ENCODE measurements at places on chromosomes 6 and 20.
A peak's percentile ranks its signal among the peaks of the same experiment; 100 is the strongest.

DNA sequence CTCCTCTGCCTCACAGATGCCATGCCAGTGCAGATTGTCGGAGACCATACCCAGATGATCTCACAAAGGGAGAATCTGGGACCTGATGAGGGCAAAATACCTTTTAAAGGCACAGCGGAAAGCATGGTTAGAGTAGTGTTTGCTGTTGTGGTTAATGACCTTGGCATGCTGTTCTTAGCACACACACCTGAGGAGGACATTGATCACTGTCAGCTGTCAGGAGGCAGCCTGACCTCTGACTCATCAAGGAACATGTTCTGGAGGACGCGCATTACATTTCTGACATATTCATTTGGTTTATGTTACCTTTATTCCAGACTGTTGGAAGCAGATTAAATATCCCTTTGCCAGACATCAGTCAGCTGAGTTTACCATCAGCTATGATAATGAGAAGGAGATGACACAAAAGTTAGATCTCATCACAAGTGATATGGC lies 57.1 kb downstream of the GOPC start:
- no peak for DNase-seq

DNA sequence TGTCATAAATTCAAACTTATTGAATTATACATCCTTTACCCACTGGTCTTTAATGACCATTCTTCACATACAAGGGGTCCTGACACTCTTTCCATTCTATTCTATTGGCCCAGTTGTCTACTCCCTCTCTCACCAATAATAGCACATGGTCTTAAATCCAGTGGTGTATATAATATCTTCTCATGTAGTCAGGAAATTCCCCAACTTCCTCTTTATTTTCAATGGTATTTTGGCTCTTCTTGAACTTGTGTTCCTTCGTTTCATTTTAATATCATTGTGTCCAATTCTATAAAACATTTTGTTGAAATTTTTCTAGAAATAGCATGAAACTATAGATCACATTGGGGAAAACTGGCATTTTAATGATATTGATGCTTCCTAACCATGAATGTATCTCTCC lies 36.8 kb downstream of the PSMB9 start:
- no peak for DNase-seq

DNA sequence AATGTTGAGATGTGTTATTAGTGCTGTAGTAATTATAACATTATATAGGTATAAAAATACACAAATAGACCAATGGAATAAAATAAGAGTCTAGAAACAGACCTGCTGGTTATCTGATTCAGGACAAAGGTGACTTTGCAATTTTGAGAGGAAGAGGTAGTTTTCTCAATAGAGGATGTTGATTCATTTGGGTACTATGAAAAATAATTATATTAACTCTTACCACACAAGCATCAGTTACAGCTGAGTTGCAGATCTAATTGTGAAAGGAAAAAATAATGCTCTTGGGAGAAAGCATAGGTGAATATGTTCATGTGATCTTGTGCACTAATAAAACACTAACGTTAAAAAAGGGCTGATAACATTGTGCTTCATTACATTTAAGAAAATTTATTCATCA lies 103.0 kb downstream of the BCKDHB start:
- DNase-seq = no peak

DNA sequence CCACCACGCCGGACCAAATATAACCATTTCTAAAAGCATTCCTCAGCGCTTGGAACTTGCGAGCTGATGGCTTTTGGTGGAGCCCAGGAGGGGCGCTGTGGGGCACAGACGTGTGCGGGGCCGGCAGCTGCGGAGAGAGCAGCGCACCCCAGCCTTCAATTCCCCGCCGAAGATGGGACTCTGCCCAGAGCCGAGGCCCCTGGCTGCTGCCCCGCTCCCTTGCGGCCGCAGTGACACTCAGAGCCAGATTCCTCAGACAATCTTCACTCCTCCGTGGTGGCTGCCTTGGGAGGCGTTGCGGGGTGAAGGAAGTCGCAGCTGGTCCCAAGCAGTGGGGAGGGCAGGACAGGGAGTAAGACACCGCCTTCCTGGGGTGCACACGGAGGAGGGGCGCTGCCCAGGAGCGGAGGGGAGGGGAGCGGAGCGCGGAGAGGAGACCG lies 87.7 kb downstream of the TMEM242 start:
- DNase-seq = peak; percentile 65

DNA sequence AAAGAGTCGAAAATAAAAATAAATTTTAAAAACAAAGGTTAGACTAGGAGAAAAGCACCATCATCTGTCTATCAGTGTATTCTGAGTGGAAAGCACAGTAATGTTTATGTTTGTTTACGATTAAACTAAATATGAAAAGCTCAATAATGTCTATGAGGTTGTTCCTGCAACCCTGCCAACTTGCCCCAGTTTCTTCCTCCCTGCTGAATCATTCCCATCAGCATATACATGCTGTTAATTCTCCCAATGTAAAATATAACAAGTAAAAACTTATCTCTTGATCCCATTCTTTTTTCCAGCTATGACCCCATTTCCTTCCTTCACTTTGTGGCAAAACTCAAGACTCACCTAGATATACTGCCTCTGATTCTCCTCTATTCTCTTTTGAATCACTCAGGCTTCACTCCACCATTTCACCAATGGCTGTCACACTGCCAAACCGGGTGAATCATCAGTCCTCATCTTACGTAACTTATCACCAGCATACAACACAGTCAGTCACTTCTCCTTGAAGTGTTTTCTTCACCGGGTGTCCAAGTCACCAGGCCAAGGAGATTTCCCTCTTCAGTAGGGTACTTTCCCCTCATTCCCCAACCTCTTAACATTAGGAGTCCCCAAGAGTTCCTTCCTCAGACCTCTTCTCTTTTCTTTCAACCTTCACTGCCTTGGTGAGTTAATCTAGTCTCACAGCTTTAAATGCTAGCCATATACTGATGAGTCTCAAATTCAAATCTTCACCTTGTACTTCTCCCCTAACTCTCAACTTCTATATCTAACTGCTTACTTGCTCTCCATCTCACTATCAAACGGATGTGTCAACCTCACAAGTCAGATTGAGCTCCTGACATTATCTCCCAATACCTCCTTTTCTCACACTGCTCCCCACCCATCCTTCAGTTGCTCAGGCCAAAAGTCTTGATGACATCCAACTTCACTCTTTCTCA lies 6.2 kb downstream of the TMEM242 start:
- no peak for DNase-seq

GRCh38 chr20:57087705-57088104 lies 178.7 kb downstream of the BMP7 start:
- DNase-seq = no peak

DNA sequence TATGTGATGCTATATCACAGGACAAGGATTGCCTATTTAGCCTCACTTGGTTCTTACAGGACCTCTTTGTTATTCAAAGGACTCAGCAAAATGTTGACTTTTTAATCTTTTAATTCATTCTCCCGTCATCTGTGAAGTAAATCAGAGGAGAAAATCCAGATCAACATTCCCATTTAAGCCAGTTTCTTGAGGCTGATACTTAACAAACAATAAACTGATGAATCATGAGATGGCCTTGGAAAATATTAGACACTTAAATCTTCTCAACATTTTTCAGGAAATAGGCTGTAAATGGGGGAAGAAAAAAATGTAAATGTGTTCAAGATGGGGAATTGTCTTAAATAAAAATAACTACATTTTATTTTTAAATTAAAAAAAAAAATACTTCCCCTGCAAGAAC lies 55.9 kb upstream of the UBR2 start:
- peak; percentile 78 for DNase-seq

- no peak for DNase-seq
Measured at GRCh38 chr6:136254851-136255466, 4.8 kb upstream of the MTFR2 start.

DNA sequence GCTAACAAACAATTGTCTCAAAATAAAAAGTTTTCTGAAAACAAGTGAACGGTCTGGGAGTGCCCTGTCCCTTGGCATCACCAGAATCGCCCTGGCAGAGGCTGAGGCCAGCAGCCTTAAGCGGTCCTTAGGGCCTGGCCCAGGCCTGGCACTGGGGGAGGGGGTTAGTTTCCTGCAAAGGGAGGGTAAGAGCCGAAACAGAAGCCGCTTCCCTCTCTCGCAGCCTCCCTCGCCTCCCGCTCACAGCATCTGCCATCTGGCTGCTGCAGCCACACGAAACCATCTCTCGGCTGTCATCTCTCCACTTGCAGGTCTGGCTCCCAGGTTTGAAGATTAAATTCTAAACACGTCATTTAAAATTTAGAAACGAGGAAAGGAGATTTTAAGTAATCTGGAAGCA lies 31.5 kb downstream of the PMEPA1 start:
- no peak for DNase-seq

DNA sequence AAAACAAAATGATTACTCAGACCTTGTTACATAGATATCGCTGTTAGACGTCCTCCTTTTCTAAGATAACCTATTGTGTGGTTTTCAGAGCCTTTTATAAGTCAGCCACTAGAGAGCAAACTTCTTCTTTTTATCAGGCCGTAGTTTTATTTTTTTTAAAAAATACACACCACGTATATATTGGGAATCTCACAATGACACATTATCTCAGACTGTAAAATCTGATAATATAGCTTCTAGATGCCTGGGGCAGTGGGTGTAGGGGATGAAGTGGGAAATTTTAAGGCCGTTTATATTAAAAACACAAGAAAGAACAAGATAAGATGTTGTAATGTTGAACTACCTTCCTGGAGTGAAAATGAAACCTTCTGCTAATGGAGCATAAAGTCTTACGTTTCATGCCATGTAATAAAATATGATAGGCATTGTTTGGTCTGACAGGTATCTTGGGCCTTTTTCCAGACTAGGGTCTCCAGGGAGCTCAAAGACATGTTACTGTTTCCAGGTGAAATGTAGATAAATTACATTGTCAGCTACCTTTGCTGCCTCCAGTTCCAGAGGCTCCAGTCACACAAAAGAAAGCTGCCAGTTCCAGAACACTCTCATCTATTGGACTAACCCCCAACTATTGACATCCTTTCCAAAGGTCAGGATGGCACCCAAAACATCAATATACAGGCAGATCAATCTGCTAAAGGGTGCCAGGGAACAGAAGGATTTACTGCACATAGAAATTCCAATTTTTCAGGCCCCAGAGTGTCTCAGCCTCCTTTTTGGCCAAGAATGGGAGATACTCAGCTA lies 130.2 kb upstream of the AKIRIN2 start:
- peak; percentile 56 for DNase-seq

DNA sequence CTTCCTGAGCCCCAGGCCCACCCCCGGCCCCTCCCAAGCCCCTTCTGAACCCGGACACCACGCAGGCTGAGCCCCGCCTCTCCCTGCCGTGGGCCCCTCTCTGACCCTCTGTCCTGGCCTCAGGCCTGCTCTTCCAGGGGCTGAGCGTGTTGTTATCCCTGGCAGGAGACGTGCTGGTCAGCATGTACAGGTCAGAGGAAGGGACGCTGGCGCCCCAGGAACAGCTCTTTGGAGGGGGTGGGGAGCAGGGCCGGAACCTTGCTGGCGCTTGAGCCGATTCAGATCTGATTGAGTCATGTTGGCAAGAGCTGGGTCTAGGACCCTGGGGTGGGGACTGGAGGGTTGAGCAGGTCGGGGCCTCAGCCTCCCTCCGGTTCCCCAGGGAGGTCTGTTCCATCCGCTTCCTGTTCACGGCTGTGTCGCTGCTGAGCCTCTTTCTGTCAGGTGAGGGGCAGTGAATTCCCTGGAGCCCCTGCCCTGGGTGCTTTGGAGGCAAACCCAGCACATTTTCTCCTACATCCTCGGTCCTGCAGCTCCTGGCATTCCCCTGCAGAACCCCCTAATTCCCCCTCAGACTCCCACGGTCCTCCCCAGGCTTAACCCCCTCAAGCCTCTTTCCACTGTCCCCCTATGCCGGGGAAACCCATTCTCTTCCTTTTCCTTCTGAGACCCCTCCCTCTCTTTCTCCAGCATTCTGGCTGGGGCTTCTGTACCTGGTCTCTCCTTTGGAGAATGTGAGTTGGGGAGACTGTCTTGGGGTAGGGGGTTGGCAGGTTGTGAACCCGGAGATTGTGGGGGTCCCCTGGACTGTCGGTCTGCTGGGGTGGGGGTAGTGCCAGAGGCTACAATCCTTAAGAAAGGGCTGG lies 2.0 kb downstream of the SPAG4 start:
- peak; percentile 87 for DNase-seq

- no peak for DNase-seq
Measured at GRCh38 chr6:74551896-74552295, 654.0 kb downstream of the COL12A1 start.

DNA sequence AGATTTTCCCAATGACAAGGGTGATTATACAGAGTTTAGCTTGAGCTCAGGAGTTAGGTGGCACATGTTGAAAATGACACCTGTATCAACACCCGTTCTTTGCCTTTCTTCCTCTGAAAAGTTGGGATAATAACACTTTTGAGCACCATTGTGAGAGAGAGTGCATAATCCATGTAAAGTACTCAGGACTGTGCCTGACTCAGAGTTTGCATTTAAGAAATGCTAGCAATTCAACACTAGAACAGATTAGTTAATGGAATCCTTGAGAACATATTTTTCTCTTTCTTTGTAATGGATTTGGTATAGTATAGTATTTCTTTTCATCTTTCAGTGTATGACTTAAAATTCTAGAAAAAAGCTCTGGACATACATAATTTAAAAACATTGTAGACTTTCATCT lies 449.2 kb downstream of the GJA1 start:
- DNase-seq = no peak

- DNase-seq = no peak
Measured at GRCh38 chr6:6803180-6803977, 214.9 kb downstream of the LY86 start.

DNA sequence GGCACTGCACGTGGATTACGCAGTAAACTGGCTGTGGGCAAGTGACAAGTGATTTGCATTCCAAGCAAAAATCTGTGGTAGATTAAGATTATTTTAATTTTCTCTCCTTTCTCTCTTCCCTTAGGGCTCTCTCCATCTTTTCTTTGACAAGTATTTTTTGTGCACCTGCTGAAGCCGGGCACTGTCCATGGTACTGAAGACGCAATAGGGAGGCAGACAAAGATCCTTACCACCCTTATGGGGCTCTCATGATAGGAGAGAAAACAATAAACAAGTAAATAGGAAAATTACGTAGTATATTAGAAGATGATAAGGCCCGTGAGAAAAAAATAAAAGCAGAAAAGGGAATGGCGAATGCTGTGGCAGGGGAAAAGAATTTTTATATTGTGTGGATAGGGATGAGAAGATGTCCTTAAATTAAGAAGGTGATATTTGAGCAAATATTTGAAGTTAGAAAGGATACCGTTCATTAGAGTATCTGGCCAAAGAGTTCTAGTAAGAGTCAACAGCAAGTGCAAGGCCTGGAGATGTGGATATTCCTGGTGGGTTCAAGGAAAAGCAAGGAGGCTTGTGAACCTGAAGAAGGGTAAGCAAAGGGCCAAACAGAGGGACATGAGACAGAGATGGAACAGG lies 146.0 kb downstream of the LAMP5 start:
- DNase-seq = peak; percentile 24

GRCh38 chr6:36050947-36051710 lies 23.5 kb downstream of the MAPK14 start:
- no peak for DNase-seq

DNA sequence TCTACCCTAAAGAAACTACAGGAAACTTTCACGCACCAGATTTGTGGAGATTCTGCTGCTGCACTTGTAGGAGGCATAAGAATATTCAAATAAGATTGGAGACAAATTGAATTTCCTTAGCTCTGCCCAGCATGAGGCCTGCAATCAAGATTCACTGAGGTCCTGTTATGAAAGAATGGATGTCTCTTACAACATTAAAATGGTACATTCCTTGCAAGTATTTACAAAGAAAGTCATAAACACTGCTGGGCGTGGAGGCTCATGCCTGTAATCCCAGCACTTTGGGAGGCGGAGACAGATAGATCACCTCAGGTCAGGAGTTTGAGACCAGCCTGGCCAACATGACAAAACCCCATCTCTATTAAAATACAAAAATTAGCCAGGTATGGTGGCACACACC lies 74.0 kb upstream of the MAP3K4 start:
- no peak for DNase-seq

- DNase-seq = no peak
Measured at GRCh38 chr6:17525637-17526036, 74.5 kb upstream of the FAM8A1 start.
